H7 (cell line): ENCODE measurements at places on chromosomes 12 and 14.

GRCh38 chr14:84228702-84229101, 1301.2 kb upstream of the FLRT2 start:
- no peak for DNase-seq

DNA sequence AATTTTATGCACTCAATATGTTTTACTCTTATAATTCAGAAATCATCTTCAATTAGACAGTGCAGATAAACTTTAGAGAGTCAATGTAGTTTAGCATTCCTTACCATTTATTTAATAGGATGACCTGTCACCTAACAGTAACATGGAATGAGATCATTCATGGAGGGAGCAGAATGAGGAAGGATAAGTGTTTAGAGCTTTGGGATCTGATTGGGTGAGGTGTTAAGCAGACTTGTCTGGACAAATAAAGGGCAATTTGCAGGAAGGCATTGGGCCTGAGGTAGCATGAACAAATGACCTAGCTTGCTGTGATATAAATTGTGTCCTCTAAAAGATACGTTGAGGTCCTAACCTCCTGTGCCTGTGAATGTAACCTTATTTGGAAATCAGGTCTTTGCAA, 187.4 kb downstream of the C12orf42 start:
- DNase-seq, result no peak

GRCh38 chr14:92516966-92517506, 3.5 kb downstream of the RIN3 start:
- DNase-seq, result no peak

GRCh38 chr12:130461447-130461815, 123.7 kb downstream of the PIWIL1 start:
- DNase-seq, result no peak

- DNase-seq, result peak; percentile 71
Measured at GRCh38 chr12:124480469-124481256, 86.7 kb downstream of the NCOR2 start.

GRCh38 chr12:52892207-52892852, 12.5 kb downstream of the KRT8 start:
- DNase-seq, result no peak

DNA sequence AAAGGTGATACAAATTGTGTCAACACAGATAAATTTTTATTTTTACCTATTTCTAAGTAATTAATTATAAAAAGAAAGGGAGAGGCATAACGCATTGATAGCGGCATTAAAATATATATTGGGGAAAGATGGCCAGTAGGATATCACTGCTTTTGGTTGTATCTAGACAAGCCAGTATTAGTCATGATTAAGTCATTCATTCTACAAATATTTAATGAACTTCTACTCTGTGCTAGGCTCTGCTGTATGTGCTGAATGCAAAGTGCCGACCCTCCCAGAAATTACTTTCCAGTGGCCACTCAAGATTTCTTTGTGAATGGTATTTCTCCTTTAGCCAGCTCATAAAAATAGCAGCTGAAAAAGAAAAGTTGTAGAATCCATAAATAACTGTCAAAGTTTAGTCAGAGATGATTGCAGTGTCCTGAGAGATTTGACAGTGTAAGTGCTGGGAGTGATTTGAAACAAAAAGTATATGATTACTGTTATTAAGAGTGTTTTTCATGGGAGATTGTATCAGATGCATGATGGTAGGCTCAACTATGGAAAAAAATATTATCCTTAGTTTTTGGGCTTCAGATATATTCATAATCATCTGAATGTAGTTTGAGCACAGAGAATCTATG, 133.2 kb downstream of the MGAT4C start:
- no peak for DNase-seq

DNA sequence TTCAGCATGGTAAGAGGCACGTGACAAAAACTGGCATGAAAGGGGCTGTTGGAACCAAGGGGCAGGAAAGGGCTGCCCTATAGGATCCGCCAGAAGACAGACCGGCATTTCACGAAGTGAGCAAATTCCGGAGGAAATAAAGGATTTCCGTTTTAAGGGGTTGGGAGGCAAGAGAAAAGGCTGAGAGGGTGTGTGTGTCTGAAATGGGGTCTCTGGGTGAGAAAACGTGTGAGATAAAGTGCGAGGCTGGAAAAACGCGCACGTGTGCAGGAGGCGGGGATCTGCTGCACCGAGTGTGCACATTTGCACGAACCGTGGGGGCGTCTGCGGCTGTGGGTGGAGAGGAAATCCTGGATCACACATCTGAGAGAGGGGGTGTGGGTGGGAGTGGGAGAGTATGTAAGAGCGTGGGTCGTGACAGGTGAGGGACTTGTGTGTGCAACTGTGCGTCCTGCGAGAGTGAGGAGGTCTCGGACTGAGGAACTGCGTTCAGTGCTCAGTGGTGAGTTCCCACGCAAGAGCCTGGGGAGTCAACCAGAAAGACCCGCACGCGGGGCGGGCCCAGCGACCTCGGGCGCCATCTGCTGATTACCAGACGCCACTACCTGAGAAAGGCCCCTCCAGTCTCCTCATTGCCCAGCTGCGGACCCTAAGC, 37.0 kb upstream of the P2RX7 start:
- DNase-seq, result peak; percentile 93

GRCh38 chr14:31219169-31219568, 11.6 kb upstream of the HECTD1 start:
- no peak for DNase-seq

- DNase-seq, result peak; percentile 15
Measured at GRCh38 chr12:84805474-84805858, 107.1 kb downstream of the SLC6A15 start.

DNA sequence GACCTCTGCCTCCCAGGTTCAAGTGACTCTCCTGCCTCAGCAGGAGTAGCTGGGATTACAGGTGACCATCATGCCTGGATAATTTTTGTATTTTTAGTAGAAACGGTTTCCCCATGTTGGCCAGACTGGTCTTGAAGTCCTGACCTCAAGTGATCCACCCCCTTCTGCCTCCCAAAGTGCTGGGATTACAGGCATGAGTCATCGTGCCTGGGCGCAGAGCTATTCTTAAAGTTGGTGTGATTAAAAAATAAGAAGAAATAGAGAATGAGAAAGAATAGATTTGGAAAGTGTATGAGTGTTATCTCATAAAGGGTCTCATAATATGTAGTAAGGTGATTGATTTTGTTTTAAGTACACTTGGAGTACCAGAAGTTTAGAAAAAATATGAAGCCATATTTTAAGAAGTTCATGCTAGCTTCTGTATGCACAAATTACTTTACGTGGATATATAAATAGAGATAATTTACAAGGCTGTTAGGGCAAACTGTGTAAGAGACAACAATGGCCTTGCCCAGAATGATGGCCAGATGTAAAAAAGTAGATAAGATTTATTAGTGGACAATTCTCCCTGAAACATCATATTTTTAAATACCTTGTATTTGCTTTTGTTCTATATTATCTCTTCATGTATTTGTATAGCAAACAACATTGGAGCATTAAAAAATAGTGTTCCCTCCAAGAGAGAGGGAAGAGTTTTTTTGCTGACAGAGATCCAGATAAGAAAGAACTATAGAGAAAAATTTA, 1108.5 kb downstream of the SLC16A7 start:
- no peak for DNase-seq

DNA sequence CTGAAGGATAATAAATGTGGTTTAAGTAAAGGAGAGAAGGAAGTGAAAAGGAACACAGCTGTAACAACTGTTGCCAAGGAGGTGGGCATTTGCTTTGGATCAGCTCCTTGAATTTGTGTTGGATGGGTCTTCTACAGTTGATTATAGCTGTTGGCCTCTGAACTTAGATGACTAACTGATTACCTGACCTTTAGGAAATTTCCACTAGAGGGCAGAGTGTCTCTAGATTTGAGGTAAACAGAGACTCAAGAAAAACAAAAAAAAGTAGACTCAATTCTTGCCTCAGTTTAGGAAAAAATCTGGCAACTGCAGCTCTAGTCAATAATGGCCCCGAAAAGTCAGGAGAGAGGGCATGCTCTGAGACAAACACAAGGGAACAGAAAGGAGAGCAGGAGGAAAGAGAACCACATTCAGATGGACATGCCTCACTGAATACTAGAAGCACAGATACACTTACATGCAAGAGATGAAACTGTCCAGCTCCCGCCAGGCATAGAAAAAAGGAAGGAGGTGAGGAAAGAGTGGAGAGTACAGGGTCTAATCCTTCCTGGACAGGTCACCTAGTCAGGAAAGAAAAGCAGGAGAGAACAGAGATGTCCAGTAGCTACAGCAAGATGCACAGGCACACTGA, 20.6 kb downstream of the COX14 start:
- peak; percentile 47 for DNase-seq

DNA sequence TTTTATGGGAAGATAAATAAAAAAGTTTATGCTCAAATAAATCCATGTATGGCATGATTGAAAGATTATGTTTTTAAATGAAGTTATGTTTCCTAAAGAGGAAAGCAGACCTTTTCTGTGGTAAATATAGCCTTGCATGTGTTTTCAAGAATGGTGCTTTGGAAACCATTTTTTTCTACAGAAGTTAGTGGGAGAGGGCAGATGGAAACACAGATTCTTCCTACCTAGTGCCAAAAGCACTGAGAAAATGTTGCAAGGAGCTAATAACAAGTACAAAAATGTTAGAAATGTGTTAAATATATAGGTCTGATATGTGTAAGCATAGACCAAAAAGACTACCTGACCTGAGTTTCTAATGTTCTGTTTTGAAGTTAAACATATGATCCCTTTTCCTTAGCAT, 24.3 kb downstream of the TECPR2 start:
- no peak for DNase-seq

- no peak for DNase-seq
Measured at GRCh38 chr12:105030820-105031807, 45.0 kb downstream of the NOPCHAP1 start.

DNA sequence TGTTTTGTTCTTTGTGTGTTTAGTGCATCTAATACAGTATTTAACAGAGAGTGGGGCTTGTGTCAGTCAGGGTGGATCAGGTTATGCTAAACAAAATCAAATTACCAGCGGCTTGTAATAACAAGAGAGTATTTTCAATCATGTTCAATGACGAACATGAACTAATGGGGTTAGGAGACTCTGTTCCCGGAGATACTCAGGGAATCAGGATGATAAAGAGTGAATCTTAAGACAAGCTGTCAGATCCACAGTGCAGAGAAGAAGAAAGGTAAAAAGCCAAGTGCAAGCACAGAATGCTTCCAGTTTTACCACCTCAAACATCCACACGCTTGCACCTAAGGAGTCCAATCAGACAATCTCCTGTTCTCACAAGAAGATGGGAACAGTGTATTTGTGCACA, 1331.5 kb upstream of the TMEM132C start:
- no peak for DNase-seq

DNA sequence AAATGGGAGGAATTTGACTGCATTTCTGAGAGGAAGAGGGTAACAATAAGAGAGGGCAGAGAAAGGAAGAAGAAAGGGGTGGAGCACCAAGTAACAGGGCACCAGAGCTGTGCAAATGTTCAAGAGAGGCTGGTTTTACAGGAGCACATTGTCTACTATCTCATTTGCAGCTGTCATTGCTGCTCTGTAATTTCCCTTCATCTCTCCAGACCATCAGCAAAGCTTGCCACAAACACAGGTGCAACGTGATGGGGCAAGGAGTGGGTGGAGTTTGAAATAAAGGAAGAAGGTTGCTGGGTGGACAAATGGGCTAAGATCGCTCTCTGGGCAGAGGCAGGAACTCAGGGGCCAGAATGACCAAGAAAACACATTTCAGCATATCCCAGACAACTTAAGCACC, 47.9 kb upstream of the PLEKHG6 start:
- DNase-seq, result no peak

GRCh38 chr12:97404543-97404942, 58.1 kb upstream of the RMST start:
- peak; percentile 67 for DNase-seq

DNA sequence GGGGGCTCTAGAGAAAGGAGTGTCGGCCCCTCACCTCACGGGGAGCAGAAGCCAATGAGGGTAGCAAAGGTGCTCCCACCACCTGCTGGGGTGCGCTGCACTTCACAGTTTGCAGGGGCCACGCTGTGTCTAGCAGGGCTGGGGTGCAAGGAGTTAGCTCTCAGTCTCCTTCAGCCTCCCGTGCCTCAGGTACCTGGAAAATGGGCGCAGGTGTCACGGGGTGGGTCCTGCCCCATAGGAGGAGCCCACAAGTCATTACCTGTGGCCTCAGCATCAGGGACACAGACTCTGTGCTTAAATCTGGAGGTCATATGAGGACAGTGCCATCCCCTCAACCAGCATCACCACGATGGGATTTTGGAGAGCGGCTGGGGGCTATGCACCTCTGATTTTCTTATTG, 326.7 kb downstream of the ADGRD1 start:
- no peak for DNase-seq

- DNase-seq, result no peak
Measured at GRCh38 chr14:55136885-55137786, 8.1 kb downstream of the LGALS3 start.

GRCh38 chr12:127340381-127340780, 926.6 kb upstream of the TMEM132C start:
- no peak for DNase-seq

GRCh38 chr14:55248411-55248810, 22.8 kb upstream of the FBXO34 start:
- DNase-seq, result no peak

DNA sequence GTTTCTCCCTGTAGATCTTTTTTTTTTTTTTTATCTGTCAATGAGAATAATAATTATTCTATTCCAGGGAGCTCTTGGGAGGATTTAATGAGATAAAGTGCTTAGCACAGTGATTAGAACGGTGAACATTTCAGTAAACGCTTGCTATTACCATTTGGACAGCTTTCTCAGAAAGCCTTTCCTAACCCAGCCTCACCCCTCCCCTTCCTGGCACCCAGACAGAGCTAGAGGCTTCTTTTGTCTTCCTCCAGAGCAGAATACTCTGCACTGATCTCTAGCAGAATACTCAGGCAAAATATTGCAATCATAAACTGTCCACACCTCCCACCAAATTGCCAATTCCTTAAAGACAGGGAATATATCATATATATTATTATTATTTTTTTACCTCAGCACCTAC, 66.6 kb downstream of the ERGIC2 start:
- no peak for DNase-seq

GRCh38 chr14:96587823-96588385, 85.7 kb downstream of the PAPOLA start:
- peak; percentile 11 for DNase-seq

GRCh38 chr14:83960832-83961512, 1569.0 kb upstream of the FLRT2 start:
- DNase-seq, result peak; percentile 11

- no peak for DNase-seq
Measured at GRCh38 chr12:125988545-125988944, 923.3 kb downstream of the AACS start.

DNA sequence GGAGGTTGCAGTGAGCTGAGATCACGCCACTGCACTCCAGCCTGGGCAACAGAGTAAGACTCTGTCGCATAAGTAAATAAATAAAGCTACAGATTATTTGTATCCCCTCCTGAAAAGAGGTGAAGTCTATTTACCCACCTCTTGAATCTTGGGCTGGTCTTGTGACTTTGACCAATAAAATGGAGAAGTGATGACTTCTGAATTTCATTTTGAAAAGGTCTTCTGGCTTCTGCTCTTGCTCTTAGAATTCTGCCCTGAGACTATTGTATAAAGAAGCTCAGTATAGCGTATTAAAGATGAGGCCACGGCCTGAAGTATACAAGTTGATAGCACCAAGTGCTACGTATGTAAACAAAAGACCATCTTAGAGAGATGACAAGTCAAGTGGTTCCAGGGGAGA, 88.3 kb upstream of the AMN1 start:
- DNase-seq, result no peak
